ENCODE measurements at places on chromosomes 7 and 10.

DNA sequence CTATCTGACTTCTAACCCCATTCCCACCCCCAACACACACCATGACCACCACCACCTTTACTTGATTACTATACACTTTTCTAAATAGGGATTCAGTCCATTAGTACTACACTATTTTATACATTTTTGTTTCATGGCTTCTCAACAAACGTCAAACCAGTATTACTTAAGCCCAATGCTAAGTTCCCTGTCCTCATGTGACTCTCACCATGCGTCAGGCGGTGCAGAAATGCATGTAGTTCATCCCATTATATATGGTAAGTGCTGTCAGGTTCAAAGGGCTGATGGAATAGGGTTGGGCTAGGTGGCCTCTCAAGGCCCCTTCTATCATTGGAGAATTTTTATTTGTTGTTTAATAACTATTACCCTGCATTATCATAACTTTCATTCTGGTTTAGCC lies 19.5 kb upstream of the VPS41 start:
- DNase-seq, result no peak

DNA sequence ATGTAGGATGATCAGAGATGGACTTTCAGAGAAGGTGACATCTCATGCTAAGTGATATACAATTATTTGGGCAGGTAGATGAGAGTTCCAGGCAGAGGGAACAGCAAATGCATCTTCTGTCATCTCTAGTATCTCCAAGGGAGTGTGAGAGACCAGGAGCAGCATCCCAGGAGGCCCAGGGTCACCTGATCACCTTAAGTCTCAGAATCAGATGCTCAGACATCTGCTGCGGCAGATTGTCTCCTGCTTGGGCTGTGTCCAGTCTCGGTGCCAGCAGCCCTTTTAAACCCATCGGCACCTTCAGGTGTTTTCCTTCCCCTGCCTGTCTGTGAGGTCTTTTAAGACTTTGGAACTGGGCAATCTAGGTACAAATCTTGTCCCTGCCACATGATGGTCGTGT lies 690.6 kb downstream of the LRMDA start:
- no peak for DNase-seq

- no peak for DNase-seq
These were observed 123.0 kb downstream of the IDE start for GRCh38 chr10:92450896-92451295.

DNA sequence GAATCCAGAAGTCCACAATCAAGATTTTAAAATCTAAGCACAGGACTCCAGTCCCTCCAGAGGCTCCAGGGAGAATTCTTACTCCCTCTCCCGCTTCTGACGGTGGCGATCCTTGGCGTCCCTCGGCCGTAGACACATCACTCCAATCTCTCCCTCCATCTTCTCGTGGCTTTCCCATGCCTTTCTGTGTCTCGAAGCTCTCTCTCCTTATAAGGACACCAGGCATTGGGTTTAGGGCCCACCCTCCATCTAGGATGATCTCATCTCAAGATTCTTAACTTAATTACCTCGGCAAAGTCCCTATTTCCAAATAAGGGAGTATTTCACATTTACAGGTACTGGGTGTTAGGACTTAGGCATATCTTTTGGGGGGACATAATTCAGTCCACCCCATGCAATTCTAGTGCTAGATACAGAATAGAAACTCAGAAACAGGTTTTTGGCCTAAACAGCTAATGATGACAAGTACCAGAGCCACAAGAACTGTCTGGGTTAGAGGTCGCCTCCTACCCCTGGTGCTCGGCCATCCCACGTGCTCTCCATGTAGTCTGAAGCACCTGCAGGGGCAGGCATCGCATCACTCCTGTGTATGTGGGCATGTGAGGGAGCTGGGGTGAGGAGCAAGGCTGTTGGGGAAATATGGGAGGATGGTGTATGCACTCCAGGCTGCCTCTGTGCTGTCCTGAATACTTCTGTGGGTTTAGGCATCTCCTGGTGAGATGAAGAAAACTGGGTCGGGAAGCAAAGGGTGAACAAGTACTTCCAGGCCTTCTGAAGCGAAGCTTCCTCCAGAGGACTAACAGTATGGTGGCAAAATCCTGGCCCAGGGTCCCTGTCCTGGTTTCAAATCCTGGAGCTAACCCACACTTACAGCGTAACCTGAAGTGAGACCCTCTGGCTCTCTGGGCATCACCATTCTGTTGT lies 298.3 kb upstream of the ZMIZ1 start:
- no peak for DNase-seq

DNA sequence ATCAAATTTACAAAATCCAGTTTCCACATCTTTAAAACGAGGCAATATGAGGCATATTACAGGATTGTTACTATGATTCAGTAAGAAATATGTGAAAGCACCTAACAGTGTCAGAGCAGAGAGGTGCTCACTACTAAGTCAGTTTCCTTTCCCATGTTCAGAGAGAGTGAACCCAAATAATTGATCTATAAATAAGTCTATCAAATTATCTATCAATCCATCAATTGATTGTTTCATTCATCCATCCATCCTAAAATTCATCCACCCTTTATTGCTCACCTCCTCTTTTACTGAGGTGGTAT lies 340.8 kb downstream of the SUGCT start:
- DNase-seq, result no peak

- DNase-seq, result no peak
These were observed 97.7 kb upstream of the EGFR start for GRCh38 chr7:54921116-54921515.

- no peak for DNase-seq
These were observed 158.8 kb downstream of the NXPH1 start for GRCh38 chr7:8592167-8592566.

DNA sequence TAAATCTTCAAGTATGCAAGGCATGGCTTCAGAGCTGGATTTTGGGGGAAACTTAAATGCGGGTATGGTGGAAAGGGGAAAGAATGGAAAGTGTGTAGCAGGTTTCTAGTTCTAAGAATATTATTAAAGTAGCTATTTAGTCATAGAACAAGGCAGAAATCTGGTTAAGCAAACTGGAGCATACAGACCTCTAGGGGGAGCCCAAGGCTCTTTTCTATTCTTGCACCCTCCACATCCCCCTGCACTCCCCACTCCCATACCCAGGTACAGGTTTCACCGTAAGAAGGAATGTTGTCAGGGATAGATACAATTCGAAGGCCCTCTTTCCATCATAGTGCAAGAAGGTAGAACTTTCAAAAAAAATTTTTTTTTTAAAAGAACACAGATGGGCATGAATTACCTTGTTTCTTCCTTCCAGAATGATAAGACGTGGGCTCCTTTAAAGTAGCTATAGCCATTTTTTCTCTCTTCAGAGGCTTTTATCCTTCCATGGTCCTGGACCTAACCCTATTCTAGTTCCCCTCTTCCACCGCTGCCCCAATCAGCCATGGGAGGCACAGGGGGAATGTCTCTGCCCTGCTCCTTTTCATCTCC lies 41.5 kb upstream of the SMIM30 start:
- no peak for DNase-seq

DNA sequence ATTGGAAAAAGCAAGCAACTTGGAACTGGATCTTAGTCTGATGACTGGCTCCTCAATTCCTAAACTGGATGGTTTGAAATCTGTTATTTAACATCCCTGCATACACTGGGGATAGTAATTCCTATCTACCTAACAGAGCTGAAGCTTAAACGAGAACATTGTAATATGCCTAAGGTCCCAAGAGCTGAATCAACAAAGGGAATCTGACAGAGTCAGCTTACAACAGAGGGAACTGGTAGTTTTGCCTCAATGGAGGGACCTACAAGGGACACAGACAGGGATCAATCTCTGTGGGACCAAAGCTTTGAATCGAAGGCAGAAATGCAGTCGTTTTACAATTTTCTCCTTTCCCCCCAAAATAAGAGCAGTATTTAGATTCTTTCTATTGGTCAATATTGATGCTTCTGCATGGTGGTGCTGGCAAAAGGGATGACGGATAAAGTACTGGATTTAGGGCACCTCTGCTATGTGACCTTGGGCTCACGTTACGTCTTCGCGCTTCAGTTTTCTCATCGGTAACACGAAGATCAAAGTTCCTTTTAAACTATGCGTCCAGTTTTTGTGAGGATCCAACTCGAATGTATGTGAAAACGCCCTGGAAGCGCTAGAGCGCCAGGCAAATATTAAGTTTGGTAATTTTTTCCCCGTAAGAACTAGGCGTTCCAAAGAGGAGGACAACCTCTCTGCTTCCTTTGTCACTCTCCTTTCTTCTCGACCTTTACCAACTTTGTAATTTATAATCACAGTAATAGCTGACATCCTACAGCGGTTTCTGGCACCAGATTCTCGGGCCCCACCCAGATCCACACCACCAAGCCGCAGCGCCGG lies 1.1 kb downstream of the ACTR1A start:
- no peak for DNase-seq

GRCh38 chr10:117539361-117539773 lies 3.2 kb upstream of the EMX2 start:
- no peak for DNase-seq

- no peak for DNase-seq
These were observed 40.8 kb upstream of the DLD start for GRCh38 chr7:107850216-107850615.

GRCh38 chr10:121556455-121556854 lies 41.8 kb downstream of the FGFR2 start:
- no peak for DNase-seq

DNA sequence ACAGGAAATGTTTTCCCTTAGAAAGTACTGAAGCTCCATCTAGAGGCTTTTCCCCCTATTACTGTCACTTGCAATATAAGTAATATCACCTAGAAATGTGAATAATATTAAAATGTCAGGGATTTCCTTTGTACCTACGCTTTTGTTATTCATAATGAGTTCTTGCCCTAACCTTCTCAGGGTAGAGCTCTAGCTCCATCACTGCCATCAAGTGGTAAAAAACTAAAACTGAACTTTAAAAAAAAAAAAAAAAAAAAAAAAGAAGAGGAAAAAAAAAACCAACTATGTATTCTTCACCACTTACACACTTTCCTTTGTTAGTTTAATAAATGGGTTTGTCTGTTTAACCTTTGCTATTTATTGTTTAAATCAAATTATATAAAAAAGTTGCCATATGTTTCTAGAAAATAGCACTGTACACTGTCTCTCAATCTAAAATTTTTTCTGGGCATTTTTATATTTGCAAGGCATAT lies 49.9 kb downstream of the DNAJC1 start:
- no peak for DNase-seq

GRCh38 chr10:101136007-101136707 lies 5.1 kb downstream of the TLX1 start:
- DNase-seq, result no peak

DNA sequence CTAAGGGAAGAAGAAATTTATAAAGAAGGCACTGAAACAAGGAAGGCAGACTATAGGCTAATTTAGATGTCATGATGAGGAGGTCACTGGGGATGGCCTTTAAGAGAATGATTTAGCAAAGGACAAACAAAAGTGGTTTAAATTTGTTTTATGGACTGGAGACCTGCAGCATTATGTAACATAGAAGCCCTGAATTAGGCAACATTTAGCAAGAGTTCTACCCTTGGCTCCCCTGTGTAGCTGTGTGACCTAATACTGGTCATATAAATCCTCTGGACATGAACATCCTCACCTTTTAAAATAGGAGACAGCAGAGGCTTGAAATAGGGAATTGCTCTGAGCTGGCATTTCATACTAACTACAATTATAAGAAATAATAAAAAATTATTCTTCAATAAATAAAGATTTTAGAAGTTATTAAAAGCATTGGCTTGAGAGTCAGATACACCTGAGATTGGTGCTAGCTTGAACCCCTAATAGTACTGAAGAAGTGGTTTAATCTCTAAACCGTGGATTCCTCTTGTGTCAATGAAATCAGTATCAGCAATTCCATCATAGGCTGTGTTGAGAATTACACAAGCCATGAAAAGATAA lies 48.9 kb downstream of the RNLS start:
- DNase-seq, result no peak

DNA sequence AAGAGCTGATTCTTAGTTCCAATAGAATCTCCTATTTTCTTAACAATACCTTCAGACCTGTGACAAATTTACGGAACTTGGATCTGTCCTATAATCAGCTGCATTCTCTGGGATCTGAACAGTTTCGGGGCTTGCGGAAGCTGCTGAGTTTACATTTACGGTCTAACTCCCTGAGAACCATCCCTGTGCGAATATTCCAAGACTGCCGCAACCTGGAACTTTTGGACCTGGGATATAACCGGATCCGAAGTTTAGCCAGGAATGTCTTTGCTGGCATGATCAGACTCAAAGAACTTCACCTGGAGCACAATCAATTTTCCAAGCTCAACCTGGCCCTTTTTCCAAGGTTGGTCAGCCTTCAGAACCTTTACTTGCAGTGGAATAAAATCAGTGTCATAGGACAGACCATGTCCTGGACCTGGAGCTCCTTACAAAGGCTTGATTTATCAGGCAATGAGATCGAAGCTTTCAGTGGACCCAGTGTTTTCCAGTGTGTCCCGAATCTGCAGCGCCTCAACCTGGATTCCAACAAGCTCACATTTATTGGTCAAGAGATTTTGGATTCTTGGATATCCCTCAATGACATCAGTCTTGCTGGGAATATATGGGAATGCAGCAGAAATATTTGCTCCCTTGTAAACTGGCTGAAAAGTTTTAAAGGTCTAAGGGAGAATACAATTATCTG lies 1.6 kb downstream of the LRRTM3 start:
- DNase-seq, result no peak

DNA sequence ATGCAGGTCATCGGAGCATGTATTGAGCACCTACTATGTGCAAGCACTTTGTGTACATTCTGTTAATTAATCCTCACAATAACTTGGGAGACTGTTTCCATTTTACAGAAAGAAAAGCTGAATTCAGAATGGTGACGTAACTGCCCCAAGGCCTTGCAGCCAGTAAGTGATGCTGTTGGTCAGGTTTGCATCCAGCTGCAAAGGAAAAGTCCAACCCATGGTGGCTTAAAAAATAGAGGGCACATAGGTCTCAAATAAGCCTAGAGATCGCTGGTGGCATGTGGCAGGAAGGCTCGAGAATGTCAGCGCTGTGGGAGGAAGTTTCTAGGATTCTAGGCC lies 83.8 kb upstream of the CHST15 start:
- DNase-seq, result no peak

- DNase-seq, result no peak
These were observed 42.5 kb downstream of the STK32C start for GRCh38 chr10:132264966-132265889.

GRCh38 chr7:7971308-7972040 lies 2.9 kb downstream of the GLCCI1 start:
- no peak for DNase-seq

- DNase-seq, result no peak
These were observed 302.7 kb downstream of the SUGCT start for GRCh38 chr7:40437498-40437897.

DNA sequence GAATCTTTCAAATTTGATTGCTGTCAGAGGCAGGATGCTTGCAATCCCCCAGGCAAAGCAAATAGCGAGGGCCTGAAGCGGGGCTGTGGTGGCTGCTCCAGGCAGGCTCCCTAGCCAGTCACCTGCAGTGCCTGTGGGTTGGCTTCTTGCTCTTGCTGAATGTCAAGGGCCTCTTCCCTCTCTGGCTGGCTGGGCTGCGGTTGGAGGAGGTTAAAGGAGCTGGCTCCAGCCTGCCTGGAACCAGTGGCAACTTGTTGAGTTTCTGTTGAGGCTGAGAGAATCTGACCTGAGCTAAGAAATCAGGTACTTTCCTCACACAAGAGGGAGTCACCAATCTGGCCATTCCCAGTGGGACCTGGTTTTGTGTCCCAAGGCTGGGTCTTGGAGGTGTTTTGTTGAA lies 134.7 kb downstream of the TMEM178B start:
- DNase-seq, result no peak
